ENCODE measurements at places on chromosomes 3 and 15.

- DNase-seq = no peak
These were observed at the start of gene HYAL1 for GRCh38 chr3:50303013-50303815. TSS of gene HYAL1 (minus strand) at chr3:50303574. CDS start at chr3:50302956, 618 bp downstream.

DNA sequence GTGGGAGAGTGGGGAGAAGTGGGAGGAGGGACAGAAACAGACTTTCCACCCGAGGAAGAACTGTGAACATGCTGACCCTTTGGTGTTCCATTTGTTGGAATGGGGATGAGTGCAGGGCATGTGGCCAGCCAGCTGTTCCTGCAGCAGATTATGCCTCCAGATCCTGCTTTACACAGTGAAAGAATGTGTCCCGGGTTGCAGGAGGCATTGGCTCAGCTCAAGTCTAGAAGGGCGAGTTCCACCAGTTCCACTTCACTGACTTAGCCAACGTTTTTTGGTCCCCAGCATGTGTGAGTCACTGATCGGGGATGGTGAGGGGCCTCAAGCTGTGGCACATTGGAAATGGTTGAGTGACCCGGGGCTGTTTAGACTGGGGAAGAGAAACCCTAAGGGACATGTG lies 307.0 kb upstream of the ROPN1 start:
- peak; percentile 73 for DNase-seq

GRCh38 chr3:50204804-50205412 lies at the start of gene SLC38A3:
TSS of gene SLC38A3 (plus strand) at chr3:50205271. CDS start at chr3:50214200, 8,929 bp downstream.
- DNase-seq = peak; percentile 59

DNA sequence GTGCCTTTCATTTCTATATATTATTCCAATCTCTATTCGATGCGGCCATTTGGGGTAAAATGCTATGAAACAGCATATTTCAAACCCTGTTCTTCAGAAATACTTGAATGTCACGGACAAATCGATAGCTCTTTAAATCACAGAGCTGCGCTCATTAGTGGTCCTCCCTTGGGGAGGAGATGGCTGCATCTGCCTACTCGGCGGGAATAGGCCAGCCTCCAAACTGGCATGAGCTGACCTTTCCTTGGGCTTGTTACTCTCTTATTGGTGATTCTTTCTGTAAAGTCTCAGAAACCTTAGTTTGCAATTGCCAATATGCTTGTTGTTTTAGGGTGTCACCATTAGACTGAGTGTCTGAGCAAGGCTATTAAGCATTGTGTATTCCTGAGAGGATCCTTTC lies 120.9 kb downstream of the BDH1 start:
- no peak for DNase-seq

DNA sequence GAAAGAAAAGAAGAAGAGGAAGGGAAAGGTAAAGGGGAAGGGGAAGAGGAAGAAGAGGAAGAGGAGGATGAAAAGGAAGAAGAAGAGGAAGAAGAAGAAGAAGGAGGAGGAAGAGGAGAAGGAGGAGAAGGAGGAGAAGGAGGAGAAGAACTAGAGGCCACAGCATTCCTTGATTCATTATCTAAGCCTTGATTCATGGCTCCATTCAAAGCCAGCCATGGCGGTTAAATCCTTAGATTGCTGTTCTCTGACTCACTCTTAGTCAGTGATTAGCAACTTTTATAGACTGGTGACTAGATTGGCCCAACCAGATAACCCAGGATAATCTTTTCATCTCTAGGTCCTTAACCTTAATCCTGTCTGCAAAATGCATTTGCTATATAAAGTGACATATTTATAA lies 47.6 kb downstream of the OSTN start:
- DNase-seq = no peak

GRCh38 chr3:95705786-95706418 lies 1108.5 kb upstream of the EPHA6 start:
- no peak for DNase-seq

- no peak for DNase-seq
These were observed 14.9 kb upstream of the AEN start for GRCh38 chr15:88606070-88606794.

- no peak for DNase-seq
These were observed 495.9 kb upstream of the NAALADL2 start for GRCh38 chr3:174363256-174363655.

GRCh38 chr3:192921793-192922192 lies 4.1 kb upstream of the MB21D2 start:
- no peak for DNase-seq

GRCh38 chr3:184174284-184174645 lies 390 bp upstream of the AP2M1 start:
- DNase-seq = no peak

GRCh38 chr15:80545078-80545477 lies 140.9 kb downstream of the ARNT2 start:
- DNase-seq = no peak

- peak; percentile 57 for DNase-seq
These were observed 93.9 kb downstream of the CPN2 start for GRCh38 chr3:194257151-194257621.

GRCh38 chr3:107542665-107543064 lies 19.9 kb downstream of the BBX start:
- DNase-seq = no peak

DNA sequence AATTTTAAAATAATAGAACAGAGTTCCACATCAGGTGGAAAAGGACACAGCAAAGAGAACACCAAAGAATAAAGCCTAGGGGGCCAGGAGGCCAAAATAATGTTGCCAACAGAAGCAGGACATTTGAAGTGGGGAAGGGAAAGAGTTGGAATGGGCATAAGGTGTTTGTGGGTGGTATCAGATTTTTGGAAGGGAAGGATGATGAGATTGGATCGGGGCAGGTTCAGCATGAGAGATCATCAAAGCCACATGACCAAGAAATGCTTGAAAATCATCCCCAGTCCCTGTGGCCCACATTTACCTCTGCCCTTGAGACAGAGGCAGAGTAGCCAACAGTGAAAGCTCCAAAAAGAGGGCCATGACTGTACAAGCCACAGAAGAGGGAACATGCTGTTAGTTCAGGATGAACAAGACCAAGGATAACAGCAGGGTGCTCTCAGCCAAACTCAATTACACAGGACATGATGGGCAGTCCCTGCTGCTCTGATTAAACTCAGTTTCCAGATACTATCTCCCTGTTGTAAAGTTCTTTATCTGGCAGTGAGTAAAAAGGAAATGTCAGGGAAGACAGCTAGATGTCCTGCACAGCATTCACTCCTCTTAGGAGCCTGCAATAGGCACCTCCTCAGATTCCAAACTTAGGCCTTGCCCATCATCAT lies 32.5 kb downstream of the RAB27A start:
- DNase-seq = no peak

DNA sequence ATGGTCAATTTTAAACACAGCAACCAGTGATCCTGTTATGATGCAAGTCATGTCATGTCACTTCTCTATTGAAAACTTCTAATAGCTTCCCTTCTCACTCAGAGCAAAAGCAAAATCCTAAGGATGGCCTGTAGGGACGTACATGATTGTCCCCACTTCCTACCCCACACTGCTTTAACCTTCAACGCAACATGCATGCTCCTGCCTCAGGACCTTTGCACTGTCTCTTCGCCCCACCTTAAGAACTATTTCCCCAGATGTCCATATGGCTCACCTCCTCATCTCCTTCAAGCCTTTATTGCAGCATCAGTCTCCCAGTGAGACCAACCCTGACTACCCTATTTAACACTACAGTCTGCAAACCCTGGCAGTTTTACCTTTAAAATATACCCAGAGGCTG lies 214.1 kb upstream of the CHRM5 start:
- no peak for DNase-seq

DNA sequence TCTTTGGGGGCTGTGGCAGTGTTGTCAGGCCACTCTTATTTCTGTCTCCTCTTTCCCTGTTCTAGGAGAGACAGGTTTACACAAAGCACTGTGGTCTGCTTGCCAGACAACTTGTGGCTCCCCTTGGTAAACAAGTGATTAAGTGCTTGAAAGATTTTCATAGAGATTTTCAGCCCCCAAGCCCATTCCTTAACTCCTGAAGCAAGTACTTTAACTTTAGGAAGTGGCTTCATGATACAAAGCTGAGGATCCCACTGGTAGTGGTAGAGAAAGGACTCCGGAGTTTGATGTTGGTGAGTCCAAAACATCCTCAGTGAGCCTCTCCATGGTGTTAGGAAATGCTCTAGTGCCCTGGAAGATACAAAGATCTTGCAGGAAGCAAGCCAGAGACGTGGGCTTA lies 12.0 kb downstream of the ZBTB38 start:
- DNase-seq = no peak

DNA sequence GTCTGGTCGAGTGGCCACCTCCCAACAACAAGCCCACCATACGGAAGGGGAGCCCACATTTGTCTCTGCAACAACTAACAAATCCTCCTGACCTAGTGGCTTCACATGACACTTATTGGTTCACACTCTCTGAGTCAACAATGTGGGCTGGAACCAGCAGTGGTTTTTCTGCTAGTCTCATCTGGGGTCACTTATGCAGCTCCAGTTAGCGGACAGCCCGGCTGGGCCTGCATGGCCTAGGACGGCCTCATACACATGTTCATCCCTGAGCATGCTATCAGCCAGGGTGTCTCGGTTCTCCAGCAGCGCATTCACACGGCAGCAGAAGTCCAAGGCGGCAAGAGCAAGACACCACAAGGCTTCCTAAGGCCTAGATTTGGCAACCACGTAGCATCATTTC lies 281.7 kb downstream of the XXYLT1 start:
- DNase-seq = no peak

- peak; percentile 45 for DNase-seq
These were observed 33.9 kb upstream of the TBC1D23 start for GRCh38 chr3:100226712-100227429.

GRCh38 chr15:65092911-65093792 lies 16.6 kb downstream of the KBTBD13 start:
- DNase-seq = no peak

- DNase-seq = no peak
These were observed 10.3 kb downstream of the CACNA2D2 start for GRCh38 chr3:50493086-50493485.

Data from tongue (tissue), 3 donors.